Heart right ventricle (tissue), 16 donors: ENCODE measurements at places on chromosomes 5 and 9. TPM values are rescaled to one million over a fixed set of nuclear protein-coding genes. Genes with fewer than 3 reads are reported as not detected.

Gene PCDHGA8
- 8.3 TPM for total RNA-seq

- peak; percentile 17 for DNase-seq
Measured at GRCh38 chr5:72226950-72227349, 93.1 kb downstream of the MRPS27 start.

- no peak for DNase-seq
Measured at GRCh38 chr5:171094356-171094755, 214.7 kb upstream of the TLX3 start.

- DNase-seq, result no peak
Measured at GRCh38 chr5:55360190-55360589, 52.4 kb downstream of the MTREX start.

Gene TAS2R1
- total RNA-seq, result not detected

Gene ZNF354C
- 5.5 TPM for total RNA-seq

- peak; percentile 10 for DNase-seq
Measured at GRCh38 chr5:86861512-86861911, 243.8 kb downstream of the COX7C start.

- DNase-seq, result no peak
Measured at GRCh38 chr5:1110307-1111240, 1.3 kb downstream of the SLC12A7 start.

DNA sequence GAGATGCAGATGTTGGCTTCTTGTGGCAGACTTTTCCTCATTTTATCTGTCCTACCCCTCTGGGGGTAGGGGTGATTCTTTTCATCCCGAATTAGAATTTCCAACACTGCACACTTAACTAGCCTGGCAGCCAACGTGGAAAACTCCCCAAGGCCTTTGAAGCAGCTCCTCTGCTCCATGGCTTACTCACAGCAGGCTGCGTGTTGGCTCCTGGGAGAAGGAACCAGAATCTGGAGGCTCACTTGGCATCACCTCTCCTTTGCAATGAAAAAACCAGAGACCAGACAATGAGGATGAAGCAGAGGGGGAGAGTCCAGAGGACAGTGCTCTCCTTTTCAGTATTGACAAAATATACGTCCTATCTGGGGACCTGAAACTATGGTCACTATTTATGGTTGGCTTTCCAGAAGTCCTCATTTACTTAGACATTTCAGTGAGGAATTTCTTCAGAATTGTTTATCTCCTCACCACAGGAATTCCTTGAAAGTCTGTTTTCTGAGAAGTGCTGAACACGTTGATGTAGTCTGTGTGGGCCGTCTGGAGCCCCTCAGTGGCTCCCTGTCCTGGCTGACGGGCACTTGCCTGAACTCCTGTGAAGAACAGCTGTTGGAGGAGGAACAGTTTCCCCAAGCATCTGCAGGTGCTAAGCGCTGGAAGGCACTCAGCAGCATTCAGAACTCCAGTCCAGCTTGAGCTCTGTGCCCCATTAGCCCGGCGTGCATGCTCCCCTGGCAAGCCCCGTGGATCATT lies 231.3 kb downstream of the RFK start:
- no peak for DNase-seq

- no peak for DNase-seq
Measured at GRCh38 chr9:7324152-7324598, 475.4 kb downstream of the DMAC1 start.

Gene TTLL11
- 6.4 TPM for total RNA-seq

Gene APBB3
- 11.8 TPM for total RNA-seq

DNA sequence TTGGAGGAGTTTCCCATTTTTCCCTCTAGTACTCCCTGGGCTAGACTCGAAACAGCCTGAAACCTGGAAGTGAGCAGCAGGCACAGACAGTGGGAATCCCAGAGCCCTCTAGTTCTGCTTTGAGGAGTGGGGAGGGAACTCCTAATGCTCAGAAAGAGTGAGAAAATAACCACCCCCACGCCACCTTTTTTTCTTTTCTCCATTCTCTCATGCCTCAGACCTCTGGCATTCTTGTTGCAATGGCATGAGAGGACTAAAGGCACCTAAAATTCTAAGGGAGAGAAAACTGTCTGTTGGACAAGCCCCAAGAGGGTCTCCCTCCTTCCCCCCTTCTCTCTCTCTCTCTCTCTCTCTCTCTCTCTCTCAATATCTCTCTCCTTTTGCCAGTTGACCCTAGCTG lies 15.1 kb upstream of the IRF1 start:
- no peak for DNase-seq

- DNase-seq, result no peak
Measured at GRCh38 chr9:82108941-82109340, 120.4 kb downstream of the SPATA31D1 start.

DNA sequence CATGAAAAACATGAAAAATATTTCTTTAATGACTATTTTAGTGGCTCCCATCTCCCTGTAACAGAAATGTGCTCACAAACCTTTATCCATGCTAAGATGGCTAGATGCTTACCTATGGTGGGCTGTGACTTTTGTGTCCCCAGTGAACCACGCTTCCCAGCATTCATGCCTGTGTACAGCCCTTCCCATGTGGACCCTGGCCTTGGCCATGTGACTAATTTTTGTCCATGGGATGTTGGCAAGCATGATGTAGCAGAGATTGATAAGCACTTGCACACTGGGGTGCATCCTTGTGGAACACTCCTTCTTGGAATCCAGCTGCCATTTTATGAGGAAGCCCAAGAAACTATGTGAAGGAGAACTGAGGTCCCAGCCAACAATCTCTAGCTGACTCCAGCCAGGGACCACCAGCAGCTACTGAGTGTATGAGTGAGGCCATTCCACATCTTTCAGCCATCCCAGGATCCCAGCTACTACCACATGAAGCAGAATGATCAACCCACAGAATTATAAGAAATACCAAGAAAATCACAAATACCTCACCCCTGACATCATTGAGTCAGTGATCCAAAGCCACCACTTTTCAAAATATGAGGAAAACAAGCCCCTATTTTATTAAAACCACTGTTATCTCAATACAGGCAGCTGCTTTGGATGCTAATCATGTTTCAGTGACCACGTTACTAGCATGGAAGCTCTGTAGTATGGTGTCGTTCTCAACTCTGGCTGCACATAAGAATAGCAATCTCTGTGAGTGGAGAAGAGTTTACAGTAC lies 16.1 kb upstream of the RAI14 start:
- DNase-seq, result no peak
